ENCODE measurements at places on chromosomes 2 and 18. TPM values are rescaled to one million over a fixed set of nuclear protein-coding genes. Genes with fewer than 3 reads are reported as not detected.

- no peak for DNase-seq
Observed at GRCh38 chr2:65153515-65153914, 23.6 kb upstream of the RAB1A start.

- DNase-seq, result no peak
Observed at GRCh38 chr18:13548966-13549879, 177.1 kb downstream of the FAM210A start.

Gene NFU1
- total RNA-seq, result 23.9 TPM

Gene CXCR2
- not detected for total RNA-seq

GRCh38 chr2:193806088-193806774 lies 1611.5 kb upstream of the TMEFF2 start:
- DNase-seq, result no peak

Measured in CD4-positive, alpha-beta memory T cell (primary cell).